Fibroblast of lung (primary cell): ENCODE measurements at places on chromosomes 2 and 18.
A peak's percentile ranks its signal among the peaks of the same experiment; 100 is the strongest.

- H3K27ac ChIP-seq = no peak overlapping the region
- no peak for DNase-seq
- no peaks in the 10 kb centered on the region for H3K36me3 ChIP-seq
- no peak overlapping the region for H3K4me3 ChIP-seq
Observed at GRCh38 chr2:120715941-120716340, 19.7 kb upstream of the GLI2 start.

DNA sequence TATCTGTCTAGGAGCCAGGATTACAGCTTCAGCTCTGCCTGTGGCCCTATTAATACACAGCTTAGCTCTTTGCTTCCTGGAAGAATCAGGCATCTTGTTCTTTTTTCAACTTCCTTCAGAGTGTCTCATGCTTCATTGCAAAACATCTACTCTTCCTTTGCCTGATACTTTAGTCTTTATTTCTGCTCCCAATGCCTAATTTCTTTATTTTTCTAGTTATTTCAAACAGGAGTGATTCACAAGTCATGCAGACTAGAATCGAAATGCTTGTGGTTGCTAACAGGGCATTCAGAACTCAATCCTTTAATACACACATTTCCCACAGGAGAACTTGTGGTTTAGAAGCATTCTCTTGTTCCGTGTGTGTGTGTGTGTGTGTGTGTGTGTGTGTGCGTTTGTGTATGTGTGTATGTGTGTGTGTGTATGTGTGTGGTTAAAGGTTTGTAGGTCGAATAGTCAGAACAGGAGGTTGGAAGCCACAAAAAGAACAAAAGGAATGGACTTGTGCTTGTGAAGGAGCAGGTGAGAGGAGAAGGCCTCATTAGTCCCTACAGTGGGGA, 28.3 kb upstream of the INSIG2 start:
- H3K27ac ChIP-seq = no peak overlapping the region
- no peaks in the 10 kb centered on the region for H3K36me3 ChIP-seq
- no peak overlapping the region for H3K4me3 ChIP-seq
- peaks cover 7% of the 10 kb centered on the region for H3K27me3 ChIP-seq
- H3K4me1 ChIP-seq = no peaks in the 10 kb centered on the region

- H3K4me3 ChIP-seq = no peak overlapping the region
- peak overlapping the region; percentile 69 for H3K27ac ChIP-seq
Observed at GRCh38 chr2:29606104-29607037, 315.0 kb downstream of the ALK start.

GRCh38 chr2:137865954-137866540, 98.2 kb upstream of the HNMT start:
- H3K4me3 ChIP-seq = no peak overlapping the region
- no peaks in the 10 kb centered on the region for H3K4me1 ChIP-seq
- DNase-seq = peak; percentile 35
- no peaks in the 10 kb centered on the region for H3K27me3 ChIP-seq
- H3K36me3 ChIP-seq = no peaks in the 10 kb centered on the region

GRCh38 chr2:8676921-8677645, 4.8 kb upstream of the ID2 start:
- H3K4me1 ChIP-seq = peaks cover 21% of the 10 kb centered on the region
- peak overlapping the region; percentile 57 for H3K4me3 ChIP-seq
- peak; percentile 24 for DNase-seq
- H3K27ac ChIP-seq = peak overlapping the region; percentile 79

- H3K4me1 ChIP-seq = no peaks in the 10 kb centered on the region
- H3K27ac ChIP-seq = no peak overlapping the region
- H3K27me3 ChIP-seq = no peaks in the 10 kb centered on the region
- DNase-seq = peak; percentile 24
Observed at GRCh38 chr2:130820279-130820861, 16.3 kb upstream of the ARHGEF4 start.

GRCh38 chr2:118077636-118078247, 10.5 kb upstream of the INSIG2 start:
- peak; percentile 5 for DNase-seq
- H3K4me3 ChIP-seq = no peak overlapping the region
- H3K4me1 ChIP-seq = no peaks in the 10 kb centered on the region
- peaks cover 15% of the 10 kb centered on the region for H3K27me3 ChIP-seq

GRCh38 chr2:128357506-128358370, 39.1 kb upstream of the HS6ST1 start:
- H3K27me3 ChIP-seq = no peaks in the 10 kb centered on the region
- H3K36me3 ChIP-seq = no peaks in the 10 kb centered on the region
- peaks cover 6% of the 10 kb centered on the region for H3K4me1 ChIP-seq
- H3K27ac ChIP-seq = no peak overlapping the region

DNA sequence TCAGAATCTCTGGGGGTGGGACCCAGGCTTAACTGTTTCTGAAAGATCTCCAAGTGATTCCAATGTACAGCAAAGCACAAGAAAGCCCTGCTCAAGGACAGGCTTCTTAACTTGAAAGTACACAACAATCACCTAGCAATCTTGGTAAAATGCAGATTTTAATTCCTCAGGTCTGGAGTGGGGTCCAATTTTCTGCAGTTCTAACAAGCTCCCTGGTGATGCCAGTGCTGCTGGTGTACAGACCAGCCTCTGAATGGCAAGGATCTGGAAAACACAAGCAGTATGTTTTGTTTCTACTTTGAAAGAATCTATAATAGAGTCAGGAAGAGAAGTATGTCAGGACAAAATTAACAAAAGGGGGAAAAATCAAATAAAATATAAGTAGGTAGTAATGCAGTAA, 7.8 kb upstream of the TMEM163 start:
- no peaks in the 10 kb centered on the region for H3K36me3 ChIP-seq
- DNase-seq = no peak
- no peak overlapping the region for H3K4me3 ChIP-seq
- H3K27me3 ChIP-seq = peaks cover 2% of the 10 kb centered on the region
- no peaks in the 10 kb centered on the region for H3K4me1 ChIP-seq

DNA sequence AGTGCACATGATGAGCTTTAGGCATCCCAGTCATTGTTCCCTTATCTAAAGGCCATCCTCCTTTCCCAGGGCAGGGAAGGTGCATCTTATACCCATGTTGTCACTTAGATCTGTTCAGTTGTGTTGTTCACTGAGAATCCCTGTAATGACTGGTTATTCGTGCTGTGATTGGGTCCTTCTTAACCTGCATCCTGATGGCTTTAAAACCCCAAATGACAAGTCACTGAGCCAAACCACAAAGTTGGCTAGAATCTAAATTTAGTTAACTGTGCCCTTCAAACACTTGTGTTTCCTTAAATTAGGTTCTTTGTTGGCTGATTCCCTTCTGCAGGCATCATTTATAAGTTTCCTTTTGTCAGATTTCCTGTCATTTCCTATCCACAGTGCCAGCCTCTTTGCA, 58.5 kb upstream of the SLC16A14 start:
- no peak overlapping the region for H3K27ac ChIP-seq
- H3K4me1 ChIP-seq = peaks cover 10% of the 10 kb centered on the region
- H3K4me3 ChIP-seq = no peak overlapping the region
- no peak for DNase-seq

- DNase-seq = peak; percentile 61
- H3K4me3 ChIP-seq = no peak overlapping the region
- no peaks in the 10 kb centered on the region for H3K36me3 ChIP-seq
Observed at GRCh38 chr2:69594341-69594740, 49.2 kb downstream of the AAK1 start.

GRCh38 chr2:187372213-187372612, 75.8 kb downstream of the CALCRL start:
- H3K4me3 ChIP-seq = no peak overlapping the region
- no peaks in the 10 kb centered on the region for H3K27me3 ChIP-seq
- H3K4me1 ChIP-seq = no peaks in the 10 kb centered on the region
